ENCODE measurements at places on chromosomes 2 and 18.

DNA sequence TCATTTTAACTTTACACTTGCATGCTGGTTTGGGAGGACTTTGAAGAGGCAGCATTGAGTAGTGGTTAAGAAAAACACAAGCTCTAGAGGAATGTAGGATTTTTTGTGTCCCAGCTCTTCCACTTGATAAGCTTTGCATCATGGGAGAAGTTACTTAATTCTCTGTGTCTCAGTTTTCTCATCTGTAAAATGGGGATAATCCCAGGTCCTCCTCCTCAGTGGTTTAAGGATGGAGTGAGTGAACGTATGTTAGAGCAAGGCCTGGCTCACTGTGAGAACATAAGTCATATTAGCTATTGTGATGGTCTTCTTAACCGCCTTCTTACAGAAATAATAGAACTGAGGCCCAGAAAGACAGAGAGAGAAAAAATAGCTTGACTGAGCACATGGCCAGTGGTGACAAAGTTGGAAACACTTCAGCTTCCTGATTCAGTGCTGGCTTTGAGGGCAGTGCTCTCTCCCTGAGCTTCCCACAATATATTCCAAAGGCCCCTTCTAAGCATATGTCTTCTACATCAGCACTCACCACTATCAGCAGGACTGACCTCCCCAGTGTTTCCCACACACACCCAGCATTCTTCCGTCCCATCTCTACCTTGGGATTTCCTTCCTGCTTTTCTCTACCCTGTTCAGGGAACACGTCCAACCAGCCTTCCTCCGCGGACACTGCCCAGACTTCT, 214.9 kb upstream of the TNP1 start:
- DNase-seq = no peak

DNA sequence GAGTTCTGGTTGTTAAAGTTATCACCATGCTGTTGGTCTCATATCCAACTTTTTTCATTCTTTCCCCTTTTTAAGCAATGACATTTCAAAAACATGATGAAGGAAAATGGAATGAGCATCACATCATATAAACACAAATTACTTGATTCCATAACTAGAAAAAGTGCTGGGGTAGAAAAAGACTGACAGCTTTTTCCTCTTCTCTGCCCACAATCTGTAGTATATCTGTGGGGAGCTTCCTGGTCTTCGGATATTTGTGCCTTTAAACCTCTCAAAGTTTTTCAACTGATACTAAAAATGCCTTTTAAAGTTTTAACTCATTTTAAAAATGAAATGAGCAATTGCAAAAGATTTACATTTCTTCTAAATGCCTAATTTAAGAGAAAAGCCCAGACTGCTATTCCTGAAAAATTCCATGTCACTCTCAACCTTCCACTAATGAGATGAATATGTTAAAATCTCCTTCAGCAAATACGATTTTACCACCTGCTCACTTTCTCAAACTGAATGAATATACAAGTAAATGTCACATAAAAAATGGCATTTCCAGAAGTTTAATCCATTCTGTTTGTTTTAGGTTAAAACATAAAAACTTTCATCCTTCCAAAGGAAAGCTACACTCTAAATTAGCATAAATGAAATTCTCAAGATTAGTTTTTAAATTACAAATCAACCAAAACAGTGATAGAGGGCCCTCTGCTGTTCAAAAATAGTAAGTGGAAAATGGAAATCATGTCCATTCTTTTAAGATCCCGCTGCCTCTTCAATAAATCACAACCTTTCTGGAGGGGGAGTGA, 2.1 kb downstream of the DNAH7 start:
- DNase-seq = no peak

DNA sequence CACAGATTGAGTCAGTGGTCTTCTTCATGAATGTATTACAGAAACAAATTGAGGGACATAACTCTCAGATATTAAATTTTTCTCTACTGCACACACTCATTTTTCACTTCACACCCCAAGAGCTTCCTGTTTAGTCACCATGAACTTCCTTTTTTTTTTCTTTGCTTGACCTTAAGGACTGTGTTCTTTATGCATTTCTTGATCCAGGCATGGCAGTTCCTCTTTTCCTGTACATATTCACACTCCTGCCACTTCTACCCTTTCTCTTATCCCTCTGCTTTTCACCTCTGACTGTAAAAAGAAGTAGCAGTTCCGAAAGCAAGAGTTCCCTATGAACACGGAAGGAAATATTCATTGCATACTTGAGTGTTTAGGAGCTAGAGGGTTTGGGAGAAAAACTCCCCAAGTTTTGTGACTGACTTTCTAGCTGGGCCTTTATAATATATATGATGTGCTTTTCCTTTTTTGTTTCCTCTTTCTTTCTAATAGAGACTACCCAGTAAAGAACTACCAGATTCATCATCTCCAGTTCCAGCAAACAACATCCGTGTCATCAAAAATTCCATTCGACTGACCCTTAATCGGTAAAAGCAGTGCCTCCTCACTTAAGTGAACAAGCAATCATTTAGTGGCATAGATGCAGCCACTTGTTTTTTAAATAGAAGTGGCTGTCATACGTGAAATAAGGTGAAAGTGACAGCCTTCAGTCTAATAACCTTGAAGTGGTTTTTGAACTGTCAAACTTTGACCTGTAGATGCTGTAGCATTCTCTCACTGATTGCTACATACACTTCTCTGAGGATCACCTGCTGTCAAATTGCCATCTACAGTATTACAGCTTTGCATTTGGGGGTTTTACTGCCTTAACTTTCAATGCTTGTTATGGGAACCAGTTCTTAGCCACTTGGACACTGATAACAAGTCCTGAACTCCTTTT, 40.8 kb downstream of the PAPOLG start:
- no peak for DNase-seq

DNA sequence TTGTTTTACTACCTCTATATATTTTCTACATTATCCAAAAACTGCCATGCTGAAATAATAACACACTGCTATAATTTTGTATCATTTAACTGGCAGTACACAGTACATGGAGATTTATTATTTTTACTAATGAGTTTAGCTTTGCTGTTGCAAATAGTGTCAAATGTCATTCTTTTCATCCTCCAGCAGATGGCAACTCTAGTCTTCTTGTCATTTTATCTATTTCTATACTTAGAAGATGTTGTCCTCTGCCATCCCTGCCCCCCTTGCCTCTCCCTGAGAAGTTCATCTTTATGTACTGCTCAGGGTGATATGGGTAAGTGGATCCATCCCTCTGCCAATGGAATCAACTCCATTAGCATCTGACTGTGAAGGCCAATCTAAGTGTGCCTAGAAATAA, 21.7 kb upstream of the LRRTM1 start:
- DNase-seq = no peak

DNA sequence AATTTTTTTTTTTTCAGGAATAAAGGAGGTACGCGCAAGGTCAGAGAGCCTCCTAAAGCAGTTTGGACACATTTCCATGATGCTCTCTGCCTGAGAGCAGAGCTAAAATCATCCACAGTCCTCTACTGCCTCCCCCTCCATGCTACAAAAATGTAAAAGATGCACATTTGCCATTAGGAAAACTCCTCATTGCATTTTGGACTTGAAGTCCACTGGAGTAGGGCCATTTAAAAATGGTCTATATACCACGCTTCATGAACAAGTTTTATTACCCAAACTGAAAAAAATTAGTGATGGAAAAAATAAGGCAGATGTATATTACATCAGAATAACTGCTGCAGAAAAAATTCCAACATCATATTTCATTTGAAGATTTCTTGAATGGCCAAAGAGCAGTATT, 256.0 kb downstream of the AFF3 start:
- DNase-seq = no peak

GRCh38 chr2:193988784-193989183, 1668.2 kb upstream of the SLC39A10 start:
- no peak for DNase-seq

DNA sequence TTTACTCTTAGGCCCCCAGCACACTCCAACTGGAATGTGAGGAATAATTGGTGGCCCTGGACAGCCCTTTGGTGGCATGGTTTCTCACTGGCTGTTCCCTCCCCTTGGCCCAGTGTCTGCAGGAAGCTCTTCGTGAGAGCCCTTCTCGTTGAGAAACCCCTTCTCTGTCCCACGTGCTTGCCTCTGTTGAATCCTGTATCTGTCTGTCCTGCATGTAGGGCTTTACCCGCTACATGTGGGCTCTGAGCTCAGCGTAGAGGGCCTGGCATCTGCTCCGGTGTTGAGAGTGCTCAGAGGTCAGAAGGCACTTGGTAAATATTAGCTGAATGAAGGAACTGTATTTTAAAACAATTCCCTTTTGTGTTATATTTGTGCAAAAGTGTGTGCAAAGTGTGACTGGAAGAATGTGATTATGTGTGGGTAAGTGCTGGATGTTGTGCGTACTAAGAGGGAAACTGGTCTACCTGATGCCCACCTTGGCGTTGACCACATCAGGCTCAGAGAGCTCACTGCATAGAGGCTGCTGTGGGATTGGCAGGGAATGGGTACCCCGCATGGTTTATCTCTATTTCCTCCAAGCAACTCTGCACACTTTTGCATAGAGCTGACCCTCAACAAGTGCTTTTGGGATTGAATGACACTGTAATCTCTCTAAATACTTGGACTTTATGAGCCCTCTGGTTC, 40.0 kb downstream of the RNF144A start:
- no peak for DNase-seq

DNA sequence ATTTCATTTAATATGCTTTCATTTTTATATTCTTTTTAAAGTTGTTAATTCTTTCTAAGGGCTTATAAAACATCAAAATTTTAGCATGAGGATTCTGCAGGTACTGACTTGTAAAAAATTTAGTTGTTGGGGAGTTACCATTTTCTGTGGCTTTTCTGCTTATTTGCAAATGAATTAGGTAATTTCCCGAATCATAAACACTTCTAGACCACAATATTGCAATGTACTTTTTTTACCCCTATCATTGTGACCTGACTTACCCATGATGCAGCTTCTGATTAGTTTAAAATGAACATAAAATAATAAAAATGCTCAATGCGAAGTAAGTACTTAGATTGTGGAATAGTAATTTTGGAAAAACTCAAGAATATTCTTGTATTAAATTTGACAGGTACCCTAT, 11.4 kb downstream of the ARL6IP6 start:
- DNase-seq = no peak

DNA sequence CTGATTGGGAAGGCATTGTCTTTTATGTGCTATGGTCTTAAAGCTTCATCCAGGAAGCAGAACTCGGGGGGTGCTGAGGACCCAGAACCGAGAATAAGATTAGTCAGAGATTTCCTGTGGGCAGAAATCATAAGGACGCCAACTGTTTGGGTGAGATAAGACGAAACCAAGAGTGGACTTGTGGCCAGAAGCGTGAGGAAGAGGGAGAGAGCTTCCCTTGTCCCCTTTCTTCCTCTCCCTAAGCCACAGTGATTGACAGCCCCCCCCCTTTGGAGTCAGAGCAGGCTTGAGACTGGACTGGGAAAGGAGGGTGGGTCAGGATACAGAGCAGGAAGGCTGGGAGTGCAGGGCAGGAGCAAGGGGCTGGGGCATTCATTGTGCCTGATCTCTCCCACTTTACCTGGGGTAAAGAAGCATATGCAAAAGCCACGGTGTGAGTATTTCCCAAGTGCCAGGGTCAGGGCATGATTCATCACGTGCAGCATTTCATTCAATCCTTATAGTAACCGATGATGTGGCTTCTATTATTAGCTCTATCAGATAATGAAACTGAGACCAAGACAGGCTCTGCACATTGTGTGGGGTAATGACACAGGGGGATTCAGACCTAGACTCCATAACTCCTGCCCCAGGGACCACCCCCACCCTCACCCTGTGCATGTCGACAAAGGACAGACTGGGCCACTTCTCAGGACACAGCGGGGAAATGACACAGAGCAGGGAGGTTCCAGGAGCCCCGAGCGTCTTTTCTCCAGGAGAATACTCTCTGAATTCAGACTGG, 3.0 kb upstream of the IL1RN start:
- no peak for DNase-seq

DNA sequence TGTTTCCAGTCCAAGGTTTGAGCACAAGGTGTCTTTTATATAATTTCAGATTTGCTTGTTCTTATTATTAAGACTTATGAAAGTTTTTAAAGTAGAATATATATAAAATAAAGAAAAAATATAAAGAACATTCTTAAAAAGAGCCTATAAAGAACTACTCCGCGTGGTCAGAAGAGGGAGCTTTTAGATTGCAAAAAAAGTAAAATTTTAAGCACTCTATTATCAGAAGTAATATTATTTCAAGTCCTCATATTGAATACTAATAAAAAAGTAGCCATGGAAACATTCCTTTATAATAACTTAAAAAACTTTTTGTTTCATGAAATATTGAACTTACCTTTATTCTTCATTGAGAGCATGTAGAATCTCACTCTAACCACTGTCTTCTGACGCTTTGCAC, 51.4 kb downstream of the LINC00305 start:
- DNase-seq = no peak

GRCh38 chr2:95007822-95008221, 17.7 kb upstream of the MAL start:
- DNase-seq = no peak

DNA sequence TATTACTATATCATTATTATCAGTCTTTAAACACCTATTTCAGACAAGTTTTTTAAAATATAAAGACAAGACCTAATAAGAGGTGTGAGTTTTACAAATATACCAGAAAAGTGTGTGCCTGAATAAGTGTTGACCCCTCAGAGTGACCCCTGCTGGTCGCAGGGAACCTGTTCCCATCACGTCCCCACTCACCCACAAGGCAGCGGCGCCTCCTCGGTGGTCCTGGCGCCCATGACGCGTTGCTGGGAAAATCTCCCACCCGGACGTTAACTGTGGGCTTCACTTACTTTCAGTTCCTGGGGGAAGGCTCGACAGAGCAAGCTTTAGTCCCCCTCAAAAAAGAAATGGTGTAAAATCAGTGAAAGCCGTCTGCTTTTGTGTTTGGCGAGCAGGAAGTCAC, 93.5 kb downstream of the TMEM18 start:
- no peak for DNase-seq

DNA sequence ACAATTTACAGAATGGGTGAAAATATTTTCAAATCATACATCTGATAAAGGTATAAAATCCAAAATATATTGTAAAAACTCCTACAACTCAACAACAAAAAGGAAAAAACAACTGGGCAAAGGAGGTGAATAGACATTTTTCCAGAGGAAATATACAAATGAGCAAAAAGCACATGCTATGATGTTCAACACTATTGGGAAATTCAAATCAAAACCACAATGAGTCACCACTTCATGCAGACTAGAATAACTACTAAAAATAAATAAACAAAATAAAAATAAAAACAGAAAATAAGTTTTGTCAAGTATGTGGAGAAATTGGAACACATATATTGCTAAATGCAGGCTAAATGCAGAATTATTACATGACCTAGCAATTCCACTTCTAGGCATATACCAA, 120.9 kb downstream of the FSIP2 start:
- no peak for DNase-seq

GRCh38 chr18:3973191-3973850, 481.8 kb downstream of the DLGAP1 start:
- no peak for DNase-seq
